ENCODE measurements at places on chromosomes 6 and 20.

DNA sequence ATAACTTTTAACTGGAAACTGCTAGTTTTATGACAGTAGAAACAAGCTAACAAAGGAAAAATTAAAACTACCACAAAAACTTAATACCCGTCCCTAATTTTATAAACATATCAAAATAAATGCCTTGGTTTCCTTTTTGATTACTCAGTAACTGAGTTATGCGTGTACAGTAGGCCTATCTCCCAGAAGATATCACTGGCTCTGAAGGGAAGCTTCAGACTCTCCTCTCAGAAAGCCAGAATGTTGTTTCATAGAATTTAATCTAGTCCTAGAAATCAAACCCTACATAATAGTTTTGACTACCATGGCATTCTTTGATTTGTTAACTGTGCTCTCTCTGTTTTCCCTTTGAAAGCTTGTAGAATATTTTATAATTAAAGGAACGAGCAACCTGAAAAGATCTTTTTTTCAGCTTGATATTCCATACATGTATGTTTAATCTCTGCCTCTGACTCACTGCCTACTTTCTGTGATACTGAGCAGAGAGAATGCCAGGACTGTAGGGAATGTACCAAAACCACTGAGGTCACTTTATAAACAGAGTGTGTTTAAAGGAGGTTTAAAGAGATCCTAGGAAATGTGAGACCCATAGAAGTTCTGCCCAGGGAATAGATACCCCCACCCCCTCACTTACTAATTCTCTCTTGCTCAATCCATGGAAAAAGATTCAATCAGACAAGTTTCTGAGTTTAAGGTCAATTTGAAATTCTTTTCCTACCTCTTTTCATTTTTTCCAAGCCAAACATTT, 311.5 kb downstream of the HDGFL1 start:
- DNase-seq, result no peak

DNA sequence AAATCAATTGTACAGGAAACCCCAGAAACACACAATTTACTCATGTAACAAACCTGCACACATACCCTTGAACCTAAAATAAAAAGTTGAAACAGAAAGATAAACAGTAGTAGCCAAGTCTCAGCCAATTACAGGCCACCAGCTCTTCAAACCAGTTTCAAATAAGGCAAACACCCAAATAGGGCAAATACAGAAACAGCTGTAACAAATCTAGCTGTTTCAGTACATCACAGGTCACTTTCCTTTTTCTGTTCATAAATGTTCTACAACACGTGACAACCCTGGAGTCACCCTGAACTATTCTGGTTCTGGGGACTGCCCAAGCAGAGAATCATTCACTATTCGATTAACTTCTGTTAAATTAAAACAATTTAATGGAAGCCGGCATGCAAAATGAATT, 329.0 kb downstream of the GJA1 start:
- DNase-seq, result no peak

GRCh38 chr20:36454698-36455427, 86.5 kb upstream of the MYL9 start:
- DNase-seq, result no peak

- DNase-seq, result no peak
Measured at GRCh38 chr6:105401247-105402089, 1.4 kb downstream of the PREP start.

- no peak for DNase-seq
Measured at GRCh38 chr6:75091467-75092190, 114.2 kb downstream of the COL12A1 start.

DNA sequence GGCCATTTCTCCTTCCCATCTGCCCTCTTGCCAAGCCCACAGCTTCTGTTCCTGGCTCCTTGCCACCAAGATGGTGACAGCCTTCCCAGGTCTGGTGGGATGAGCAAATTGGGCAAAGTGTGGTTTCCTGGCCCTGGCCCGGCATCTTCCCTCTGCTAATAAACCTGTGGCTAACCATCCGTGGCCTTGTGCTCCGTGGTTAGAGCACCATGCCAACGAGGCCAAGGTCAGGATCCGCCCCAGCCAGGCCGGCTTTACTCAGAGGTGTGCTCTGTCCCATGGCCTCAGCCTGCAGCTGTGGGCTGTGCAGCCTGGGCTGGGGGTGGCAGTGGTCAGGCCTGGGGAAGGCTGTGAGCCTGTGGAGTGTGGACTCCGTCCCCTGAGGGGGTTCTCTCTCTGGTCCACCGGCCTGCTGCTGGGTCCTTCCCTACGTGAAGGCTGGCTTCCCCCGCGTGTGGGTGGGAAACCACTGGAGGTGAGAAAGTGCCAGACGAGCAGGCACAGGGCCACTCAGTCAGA, 117.4 kb downstream of the VEGFA start:
- DNase-seq, result no peak

GRCh38 chr6:37922563-37922962, 103.0 kb downstream of the ZFAND3 start:
- DNase-seq, result no peak

DNA sequence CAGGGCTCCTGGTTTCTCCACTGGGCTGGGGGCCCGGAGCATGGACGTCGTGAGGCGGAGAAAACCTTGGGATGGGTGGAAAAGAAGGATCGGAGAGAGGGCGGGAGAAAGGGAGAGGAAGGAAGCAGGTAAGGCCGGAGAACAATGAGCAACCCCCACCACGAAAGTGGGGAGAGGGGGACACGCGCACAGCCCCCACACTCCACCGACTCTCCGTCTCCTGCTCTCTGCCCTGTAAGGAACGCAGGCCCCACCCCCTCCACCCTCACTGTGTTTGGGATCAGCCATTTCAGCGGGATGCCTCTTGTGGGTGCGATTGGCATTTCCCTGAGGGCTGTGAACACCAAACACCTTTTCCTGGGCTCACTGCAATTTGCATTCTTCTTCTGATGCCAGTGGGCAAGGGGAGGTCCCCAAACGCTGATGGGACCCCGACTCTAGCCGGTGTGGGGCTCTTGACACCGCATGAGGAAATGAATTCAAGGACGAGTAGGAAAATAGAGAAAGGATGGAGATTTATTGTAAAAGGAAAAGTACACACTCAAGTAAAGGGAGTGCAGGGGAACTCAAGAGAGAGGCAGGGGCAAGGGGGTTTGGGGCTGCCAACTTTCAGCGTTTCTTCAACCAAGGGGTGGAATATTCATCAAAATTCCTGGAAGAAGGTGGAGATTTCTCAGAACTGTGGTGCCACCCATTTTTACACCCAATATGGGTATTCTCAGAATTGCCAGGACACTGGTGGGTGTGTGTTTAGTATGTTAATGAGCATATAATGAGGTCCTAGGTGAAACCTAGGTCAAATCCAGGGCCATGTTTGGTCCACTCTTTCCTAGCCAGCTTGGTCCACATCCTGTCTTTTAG, 13.1 kb upstream of the RAET1L start:
- DNase-seq, result no peak

DNA sequence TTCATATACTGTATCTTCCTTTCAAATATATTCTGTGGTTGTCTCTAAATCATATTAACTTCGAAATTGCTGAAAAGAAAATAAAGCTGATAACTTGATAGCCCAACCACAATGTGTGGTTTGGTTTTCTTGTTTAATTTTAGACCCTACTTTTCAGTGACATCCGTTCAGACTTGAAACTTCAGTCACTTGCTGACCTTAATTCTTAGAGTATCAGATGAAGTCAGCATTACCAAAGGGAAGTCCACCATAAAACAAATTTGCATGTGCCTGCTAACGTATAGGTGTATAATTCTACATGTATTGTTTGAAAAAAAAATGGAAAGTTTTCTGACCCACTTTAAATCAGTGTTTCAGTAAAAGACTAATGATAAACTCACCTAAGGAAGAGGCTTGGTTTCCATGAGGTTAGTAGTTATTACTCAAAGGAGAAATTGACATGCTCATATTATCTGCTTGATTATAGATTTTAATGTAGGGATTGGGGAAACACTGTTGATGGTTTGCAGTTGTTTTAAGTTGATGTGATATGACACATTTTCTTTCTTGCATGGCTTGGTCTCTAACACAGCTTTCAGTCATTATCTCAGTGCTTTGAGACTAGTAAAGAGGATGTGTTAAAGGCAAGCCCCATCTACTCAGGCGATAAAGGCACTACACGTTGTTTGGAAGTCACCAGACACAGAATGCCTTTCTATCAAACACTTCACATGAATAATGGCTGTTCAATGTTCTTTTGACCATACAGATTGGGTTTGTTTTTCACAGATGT, 5.2 kb upstream of the IL17A start:
- DNase-seq, result no peak

GRCh38 chr20:54188132-54188849, 14.5 kb upstream of the CYP24A1 start:
- no peak for DNase-seq

DNA sequence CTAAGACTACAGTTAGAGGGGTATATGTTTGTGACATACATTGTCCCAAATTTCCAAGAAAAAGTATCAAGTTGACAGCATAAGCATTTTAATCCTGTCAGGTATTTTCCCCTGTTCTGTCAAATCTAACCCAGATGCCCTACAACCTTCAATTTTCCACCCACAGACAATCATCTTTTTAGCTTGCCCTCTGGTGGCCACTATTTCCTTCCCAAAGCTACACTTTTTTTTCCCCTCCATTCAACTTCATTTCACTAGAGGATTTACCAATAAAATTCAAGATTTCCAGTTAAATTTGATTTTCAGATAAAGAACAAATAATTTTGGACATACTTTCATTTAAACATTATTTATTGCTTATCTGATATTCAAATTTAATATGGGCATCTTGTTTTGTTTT, 286.6 kb downstream of the TENT5A start:
- no peak for DNase-seq

DNA sequence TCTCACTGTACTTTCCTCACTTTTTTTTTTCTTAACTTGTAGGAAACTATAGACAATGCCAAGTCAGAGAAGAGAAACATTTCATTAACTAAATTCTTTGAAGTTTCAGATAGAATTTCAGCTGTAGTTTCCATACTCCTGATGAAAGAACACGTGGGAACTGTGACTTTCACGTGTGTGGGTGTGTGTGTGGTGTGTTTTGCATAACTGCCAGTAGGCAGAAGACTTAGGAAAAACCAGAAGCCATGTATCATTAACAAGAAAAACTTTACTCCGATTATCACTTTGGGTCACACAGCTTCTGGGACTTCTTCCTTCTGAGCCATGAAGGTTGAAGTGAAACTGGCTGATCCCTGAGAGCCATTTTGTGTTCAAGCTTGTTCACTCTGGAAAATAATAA, 483.3 kb downstream of the TFAP2B start:
- DNase-seq, result no peak

GRCh38 chr6:124033501-124033900, 229.8 kb downstream of the NKAIN2 start:
- no peak for DNase-seq

DNA sequence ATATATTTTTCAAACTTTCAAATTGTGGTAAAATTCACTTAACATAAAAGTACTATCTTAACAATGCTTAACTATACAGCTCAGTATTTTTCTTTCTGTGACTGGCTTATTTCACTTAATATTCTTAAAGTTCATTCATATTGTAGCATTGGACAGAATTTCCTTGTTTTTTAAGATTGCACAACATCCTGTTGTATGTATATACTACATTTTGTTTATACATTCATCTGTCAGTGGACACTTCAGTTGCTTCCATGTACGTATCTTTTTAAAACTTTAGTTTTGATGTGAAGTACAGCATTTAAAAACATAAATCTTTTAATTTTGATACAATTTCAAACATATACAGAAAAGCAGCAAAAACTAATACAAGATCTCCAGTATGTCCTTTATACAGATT, 220.7 kb downstream of the ZFAND3 start:
- DNase-seq, result no peak

DNA sequence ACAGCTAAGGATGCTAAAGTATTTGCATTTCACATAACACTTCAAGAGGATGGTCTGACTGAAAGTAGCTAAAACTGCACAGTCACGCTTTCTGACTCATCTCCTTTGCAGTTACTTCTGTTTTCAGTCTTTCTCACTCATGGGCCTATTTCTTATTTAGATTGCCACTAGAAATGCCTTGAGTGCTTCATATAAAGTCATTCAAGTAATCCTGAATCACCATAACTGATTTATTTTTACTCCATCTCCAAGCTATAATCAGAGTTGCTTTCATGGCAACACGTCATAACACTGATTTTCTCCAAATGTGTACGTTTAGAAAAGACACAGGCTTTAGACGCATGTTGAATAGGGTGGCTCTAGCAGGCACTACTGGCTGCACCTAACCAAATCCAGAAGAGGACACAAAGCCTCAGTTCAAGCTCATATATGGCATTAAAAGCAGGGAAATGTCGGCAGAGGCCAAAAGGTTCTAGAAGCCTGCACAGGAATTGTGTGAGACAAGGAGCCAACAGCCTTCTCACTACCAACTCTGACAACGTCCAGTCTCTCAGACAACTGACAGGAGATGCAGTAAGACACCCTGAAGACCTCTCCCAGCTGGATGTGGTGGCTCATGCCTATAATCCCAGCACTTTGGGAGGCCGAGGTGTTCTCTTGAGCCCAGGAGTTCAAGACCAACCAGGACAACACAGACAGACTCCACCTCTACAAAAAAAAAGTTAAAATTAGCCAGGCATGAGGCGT, 64.1 kb upstream of the BEND6 start:
- no peak for DNase-seq

- no peak for DNase-seq
Measured at GRCh38 chr6:20632696-20633095, 98.4 kb downstream of the CDKAL1 start.

- no peak for DNase-seq
Measured at GRCh38 chr20:1209447-1210387, 6.5 kb downstream of the C20orf202 start.

DNA sequence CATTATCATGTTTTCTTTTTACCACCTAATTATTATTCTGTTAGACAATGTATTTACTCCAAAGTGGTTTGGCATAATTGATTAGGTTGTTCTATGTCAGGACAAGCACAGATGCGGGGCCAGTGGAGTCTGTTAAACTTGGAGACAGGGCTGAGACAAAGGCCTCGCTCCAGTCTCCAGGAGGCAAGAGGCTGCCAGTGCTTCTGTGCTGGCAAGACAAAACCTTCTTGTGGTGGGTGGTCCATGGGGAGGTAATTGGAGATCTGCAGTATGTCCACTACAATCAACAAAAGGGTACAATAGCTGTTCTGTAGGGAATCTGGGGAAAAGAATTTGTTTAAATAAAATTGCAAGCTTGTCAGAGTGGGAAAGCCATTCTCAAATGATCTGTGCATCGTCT, 677.2 kb upstream of the SLC35B3 start:
- no peak for DNase-seq

DNA sequence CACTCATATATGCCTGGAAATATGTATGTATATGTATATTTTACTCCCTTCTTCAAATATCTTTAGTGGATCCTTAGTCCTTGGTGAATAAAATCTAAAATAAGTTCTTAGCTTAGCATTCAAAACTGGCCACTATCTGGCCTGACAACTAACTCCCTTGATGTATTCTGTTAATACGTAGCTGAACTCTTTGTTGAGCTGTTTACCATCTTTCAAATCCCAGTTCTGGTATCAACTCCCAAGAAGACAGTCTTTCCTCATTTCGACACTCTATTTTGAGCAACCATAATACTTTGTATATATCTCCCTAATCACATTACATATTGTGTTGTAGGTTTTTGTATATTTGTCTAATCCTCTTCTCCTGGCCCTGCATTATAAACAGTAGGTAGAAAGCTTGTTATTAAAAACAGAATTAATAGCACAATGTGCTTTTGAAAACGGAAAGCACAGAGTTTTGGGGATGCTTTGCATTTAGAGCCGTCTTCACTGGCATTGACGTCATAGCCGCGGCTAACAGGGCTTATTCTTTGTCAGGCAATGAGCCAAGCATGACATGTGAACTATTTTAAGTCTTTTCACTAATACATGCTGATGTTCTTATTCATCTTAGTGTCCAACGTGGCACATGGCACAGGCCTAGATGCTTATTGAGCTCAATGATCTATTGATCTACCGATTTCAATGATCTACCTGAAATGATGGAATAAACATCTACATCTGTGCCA, 47.2 kb upstream of the CCN2 start:
- DNase-seq, result no peak

GRCh38 chr20:32201977-32202363, 5.6 kb downstream of the PLAGL2 start:
- no peak for DNase-seq
